ENCODE measurements at places on chromosomes 11 and 22. TPM values are rescaled to one million over a fixed set of nuclear protein-coding genes. Genes with fewer than 3 reads are reported as not detected.

The NCF4 gene
- 68.8 TPM for total RNA-seq

The MMP8 gene
- not detected for total RNA-seq

GRCh38 chr11:7449211-7449840 lies 36.0 kb upstream of the OLFML1 start:
- no peaks in the 10 kb centered on the region for H3K27me3 ChIP-seq
- H3K36me3 ChIP-seq: no peaks in the 10 kb centered on the region
- no peak overlapping the region for H3K27ac ChIP-seq
- no peak overlapping the region for H3K4me3 ChIP-seq

DNA sequence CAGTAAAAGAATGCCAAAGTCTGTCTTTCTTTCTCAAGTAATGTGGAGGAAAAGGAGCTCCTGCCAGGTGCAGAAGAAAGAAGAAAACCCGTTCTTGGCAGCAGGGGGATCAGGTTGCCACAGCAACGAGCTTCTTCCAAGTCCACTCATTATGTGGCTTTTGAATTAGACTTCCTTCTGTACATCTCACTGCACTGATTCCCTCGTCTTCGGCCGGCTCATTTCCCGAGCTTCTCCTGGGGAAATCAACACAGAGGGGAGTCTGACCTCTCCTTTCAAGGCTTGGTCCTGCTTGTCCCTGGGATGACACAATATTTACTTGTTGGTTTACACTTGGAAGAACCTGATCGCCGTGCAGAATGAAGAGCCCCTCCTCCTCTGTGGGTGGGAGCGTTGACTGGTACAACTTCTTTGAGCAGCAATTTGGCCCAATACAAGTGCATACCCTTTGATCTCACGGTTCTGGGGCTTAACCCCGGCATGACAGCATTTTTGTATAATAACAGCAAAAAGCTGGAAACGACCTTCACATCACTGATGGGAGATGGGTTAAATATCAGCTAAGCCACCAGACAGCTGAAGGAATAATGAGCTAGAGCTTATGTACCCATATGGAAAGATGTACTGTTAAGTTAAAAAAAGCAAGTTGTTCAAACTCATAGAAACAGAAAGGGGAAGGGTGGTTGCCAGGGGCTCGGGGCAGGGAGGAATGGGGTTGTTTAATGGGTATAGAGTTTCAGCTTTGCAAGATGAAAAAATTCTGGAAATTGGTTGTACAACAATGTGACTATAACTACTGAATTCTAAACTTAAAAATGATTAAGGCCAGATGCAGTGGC lies 35.4 kb downstream of the MCHR1 start:
- H3K27me3 ChIP-seq: no peaks in the 10 kb centered on the region
- H3K27ac ChIP-seq: no peak overlapping the region
- H3K4me1 ChIP-seq: peaks cover 26% of the 10 kb centered on the region
- no peak for DNase-seq

The ANO3 gene
- 13.4 TPM for total RNA-seq

- no peak overlapping the region for H3K27ac ChIP-seq
- DNase-seq: no peak
- H3K27me3 ChIP-seq: no peaks in the 10 kb centered on the region
- H3K36me3 ChIP-seq: no peaks in the 10 kb centered on the region
Observed at GRCh38 chr11:96019281-96019680, 95.4 kb upstream of the MTMR2 start.

GRCh38 chr11:90908074-90908473 lies 685.2 kb upstream of the CHORDC1 start:
- DNase-seq: no peak
- no peaks in the 10 kb centered on the region for H3K36me3 ChIP-seq

- H3K4me3 ChIP-seq: no peak overlapping the region
- no peaks in the 10 kb centered on the region for H3K36me3 ChIP-seq
- no peak for DNase-seq
- H3K4me1 ChIP-seq: no peaks in the 10 kb centered on the region
Observed at GRCh38 chr22:50713571-50714056, 24.4 kb upstream of the ACR start.

DNA sequence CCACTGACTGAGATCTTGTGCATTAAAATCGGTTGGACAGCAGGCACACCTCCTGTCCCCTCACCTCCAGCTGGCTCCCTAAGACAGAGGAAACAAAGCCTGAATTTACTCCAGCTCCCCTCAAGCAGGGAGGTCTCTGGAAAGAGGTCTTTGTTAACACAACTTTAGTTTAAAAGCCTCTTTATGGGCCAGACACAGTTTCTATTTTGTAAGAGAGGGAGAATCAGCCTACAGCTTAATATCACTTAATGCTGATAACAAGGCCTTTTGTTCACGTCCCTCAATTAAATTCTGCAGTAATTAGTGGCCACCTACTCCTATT lies 36.3 kb downstream of the PLEKHA7 start:
- no peak overlapping the region for H3K4me3 ChIP-seq
- H3K4me1 ChIP-seq: no peaks in the 10 kb centered on the region
- no peak overlapping the region for H3K27ac ChIP-seq
- no peaks in the 10 kb centered on the region for H3K36me3 ChIP-seq
- H3K27me3 ChIP-seq: no peaks in the 10 kb centered on the region
- no peak for DNase-seq

- peaks cover 10% of the 10 kb centered on the region for H3K4me1 ChIP-seq
- no peaks in the 10 kb centered on the region for H3K36me3 ChIP-seq
- no peak for DNase-seq
- H3K27ac ChIP-seq: no peak overlapping the region
- H3K4me3 ChIP-seq: no peak overlapping the region
Observed at GRCh38 chr22:35477911-35478582, 62.6 kb upstream of the RASD2 start.

DNA sequence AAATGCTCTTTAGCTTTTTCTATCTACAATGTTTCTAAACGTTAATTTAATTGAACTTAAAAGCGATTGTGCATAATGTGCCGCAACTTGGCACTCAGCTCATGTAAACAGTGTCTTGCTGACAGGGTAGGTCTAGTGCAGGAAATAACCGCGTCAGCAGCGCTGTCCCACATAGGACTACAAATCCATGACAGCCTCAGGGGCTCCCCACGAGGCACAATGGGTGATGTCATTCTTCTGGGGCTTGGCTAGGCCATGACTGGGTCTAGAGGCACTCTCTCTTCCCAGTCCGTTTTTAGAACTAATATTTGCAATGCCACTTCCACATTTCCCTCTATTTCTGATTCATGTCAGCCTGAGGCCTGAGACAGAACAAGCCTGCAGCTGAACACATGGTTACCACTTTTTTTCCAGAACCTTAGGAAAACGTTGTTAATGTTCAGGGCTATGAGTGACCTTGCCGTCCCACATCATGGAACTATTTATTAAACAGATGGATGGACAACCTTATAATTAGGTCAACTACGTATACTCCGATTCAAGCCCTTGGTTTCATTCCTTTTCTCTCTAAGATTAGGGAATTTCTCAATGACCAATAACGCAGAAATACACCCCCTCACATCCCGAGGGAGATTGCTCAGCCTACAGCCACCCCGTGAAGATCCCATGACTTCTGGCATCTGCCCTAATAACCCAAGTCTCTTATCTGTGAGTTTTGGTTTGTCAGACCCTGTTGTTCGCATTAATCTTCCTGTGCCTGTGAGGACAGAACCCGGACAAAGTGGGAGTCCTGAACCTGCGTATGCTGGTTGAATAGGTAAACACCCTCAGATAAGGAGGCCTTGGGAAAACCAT lies 19.4 kb upstream of the SNX32 start:
- DNase-seq: no peak
- no peak overlapping the region for H3K4me3 ChIP-seq
- H3K36me3 ChIP-seq: peaks cover 4% of the 10 kb centered on the region
- H3K27ac ChIP-seq: no peak overlapping the region
- no peaks in the 10 kb centered on the region for H3K27me3 ChIP-seq

The WBP2NL gene
- total RNA-seq: not detected

GRCh38 chr11:116888884-116889549 lies 51.6 kb upstream of the APOA1 start:
- no peak overlapping the region for H3K4me3 ChIP-seq
- no peaks in the 10 kb centered on the region for H3K27me3 ChIP-seq
- H3K27ac ChIP-seq: no peak overlapping the region
- H3K36me3 ChIP-seq: no peaks in the 10 kb centered on the region
- H3K4me1 ChIP-seq: no peaks in the 10 kb centered on the region

DNA sequence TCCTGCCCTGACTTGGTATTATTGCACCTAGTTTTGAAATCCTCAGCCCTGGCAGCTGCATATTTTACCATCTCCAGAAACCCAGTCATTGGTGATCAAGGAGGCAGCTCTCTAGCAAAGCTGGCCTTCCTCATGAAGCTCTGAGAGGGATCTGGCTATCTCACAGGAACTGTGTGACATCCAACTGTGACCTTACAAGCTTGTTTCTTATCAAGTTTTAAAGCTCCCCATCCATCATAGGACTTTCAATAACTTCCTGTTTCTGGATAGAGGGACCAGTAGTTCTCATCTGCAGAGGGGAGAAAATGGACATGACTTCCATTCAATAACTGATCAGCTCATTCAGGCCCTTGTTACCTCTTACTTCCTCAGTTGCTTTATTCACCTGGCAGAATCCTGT lies 18.2 kb downstream of the CALCA start:
- H3K36me3 ChIP-seq: no peaks in the 10 kb centered on the region
- H3K4me3 ChIP-seq: no peak overlapping the region
- no peaks in the 10 kb centered on the region for H3K27me3 ChIP-seq
- DNase-seq: no peak
- H3K4me1 ChIP-seq: no peaks in the 10 kb centered on the region
- H3K27ac ChIP-seq: no peak overlapping the region

The FGF3 gene
- not detected for total RNA-seq

The NXPE4 gene
- not detected for total RNA-seq

DNA sequence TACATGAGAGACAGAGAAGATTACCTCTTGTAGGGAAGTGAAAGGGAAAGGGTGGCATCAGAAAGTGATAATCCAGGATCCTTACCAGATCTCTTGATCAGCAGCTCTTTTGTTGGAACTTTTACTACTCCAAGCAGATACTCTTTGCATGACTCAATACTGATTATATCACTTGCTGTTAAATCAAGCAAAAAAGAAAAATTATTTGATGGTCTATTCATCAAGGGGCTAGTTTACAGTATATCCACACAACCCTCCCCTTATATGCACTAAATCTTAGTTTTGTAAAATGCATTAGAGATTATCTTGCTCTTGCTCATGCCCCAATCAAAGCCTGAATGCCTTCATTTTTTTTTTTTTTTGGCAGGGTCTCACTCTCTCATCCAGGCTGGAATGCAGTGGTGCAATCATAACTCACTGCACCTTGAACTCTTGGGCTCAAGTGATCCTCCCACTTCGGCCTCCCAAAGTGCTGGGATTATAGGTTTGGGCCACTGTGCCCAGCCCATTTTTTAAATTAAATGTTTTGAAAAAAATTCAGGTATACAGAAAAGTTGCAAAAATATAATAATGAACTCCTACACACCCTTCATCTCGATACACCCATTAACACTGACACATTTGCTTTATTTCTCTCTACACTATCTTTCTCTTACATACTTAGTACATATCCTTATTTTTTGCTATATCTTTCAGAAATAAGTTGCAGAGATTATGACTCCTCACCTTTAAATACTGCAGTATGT lies 76.1 kb upstream of the UCP3 start:
- H3K4me1 ChIP-seq: no peaks in the 10 kb centered on the region
- no peak overlapping the region for H3K27ac ChIP-seq
- H3K27me3 ChIP-seq: no peaks in the 10 kb centered on the region
- no peak for DNase-seq
- H3K36me3 ChIP-seq: peaks cover 7% of the 10 kb centered on the region

DNA sequence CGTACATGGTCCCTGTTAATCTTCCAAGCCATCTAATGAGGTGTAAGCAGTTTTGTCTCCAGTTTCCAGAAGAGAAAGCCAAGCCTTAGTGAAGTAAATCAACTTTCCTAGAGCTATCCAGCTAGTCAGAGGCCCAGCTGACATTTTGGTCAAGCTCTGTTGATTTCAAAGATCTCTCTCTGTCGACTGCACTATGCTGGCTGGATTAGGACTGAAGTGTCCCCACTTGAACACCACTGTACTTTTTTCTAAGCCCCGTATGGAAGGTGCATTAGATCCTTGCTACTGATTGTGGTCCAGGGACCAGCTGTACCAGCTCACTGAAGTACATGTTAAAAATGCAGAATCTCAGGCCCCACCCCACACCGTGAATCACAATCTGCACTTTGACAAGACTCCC lies 176.5 kb upstream of the NAV2 start:
- no peaks in the 10 kb centered on the region for H3K36me3 ChIP-seq
- no peaks in the 10 kb centered on the region for H3K27me3 ChIP-seq
- no peak for DNase-seq
- no peak overlapping the region for H3K4me3 ChIP-seq
- no peak overlapping the region for H3K27ac ChIP-seq

The ARHGAP8 gene
- total RNA-seq: 1.2 TPM

The SAA1 gene
- total RNA-seq: 6.5 TPM

The TIGD3 gene
- not detected for total RNA-seq

DNA sequence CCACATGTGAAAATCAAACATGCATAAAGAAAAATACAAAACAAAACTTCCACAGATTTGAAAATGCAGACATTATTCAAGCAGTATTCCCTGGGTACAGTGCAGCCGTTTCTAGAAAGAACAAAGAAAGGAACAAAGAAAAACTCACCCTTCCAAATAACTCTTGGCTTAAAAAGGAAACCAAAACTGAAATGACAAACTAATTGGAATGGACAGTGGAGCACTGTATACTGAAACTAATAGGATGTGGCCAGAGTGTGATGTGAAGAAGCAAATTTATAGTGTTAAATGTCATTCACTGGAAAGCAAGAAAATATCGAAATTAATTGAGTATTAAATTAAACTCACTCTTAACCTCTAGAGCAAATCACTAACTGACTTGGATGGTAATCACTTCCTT lies 55.4 kb downstream of the QSER1 start:
- no peaks in the 10 kb centered on the region for H3K27me3 ChIP-seq
- no peak for DNase-seq
- no peak overlapping the region for H3K4me3 ChIP-seq

DNA sequence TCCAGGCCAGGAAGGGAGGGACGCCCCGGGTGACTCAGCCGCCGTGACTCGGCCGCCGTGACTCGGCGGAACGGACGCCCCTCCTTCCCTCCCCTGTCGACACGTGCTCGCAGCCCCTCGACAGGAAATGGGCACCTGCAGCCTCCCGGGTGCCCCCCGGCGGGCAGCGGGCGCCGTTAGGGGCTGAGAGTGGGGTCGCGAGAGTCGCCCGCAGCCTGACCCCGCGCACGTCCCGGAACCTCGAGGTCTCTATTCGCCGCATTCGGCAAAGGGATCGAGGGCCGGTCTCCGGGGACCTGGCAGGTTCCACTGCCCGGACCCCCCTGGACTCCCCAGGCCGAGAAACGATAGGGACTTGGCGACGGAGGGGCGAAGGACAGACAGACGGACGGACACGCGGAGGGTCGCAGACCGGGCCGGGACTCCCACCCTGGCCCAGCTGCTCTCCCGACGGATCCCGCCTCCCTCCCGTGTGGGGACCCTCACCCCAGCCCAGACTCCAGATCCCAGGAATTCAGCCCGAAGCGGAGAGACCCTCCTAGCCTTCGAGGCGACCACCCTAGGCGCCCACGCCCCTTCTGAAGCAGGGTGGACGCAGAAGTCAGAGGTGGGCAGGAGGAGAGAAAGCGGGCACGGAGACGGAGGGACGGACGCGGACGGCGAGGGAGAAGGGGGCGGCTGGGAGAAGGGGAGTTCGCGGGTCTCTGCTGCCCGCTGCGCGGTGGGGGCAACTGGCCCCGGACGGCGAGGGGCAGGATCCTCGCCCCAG lies 648 bp downstream of the FOSL1 start:
- H3K4me1 ChIP-seq: peaks cover 5% of the 10 kb centered on the region
- no peaks in the 10 kb centered on the region for H3K36me3 ChIP-seq
- no peaks in the 10 kb centered on the region for H3K27me3 ChIP-seq
- peak overlapping the region; percentile 65 for H3K27ac ChIP-seq
- no peak for DNase-seq
